Tibial nerve (tissue), 4 donors: ENCODE measurements at places on chromosomes 5 and 9. TPM values are rescaled to one million over a fixed set of nuclear protein-coding genes. Genes with fewer than 3 reads are reported as not detected.

The TAF11L5 gene
- not detected for total RNA-seq

The INSL4 gene
- not detected for total RNA-seq

The PRRX2 gene
- total RNA-seq, result 32.1 TPM

The C9orf72 gene
- total RNA-seq, result 20.1 TPM

The TCF7 gene
- 6.1 TPM for total RNA-seq

The WNT8A gene
- total RNA-seq, result not detected

The ADAMTS2 gene
- 23.2 TPM for total RNA-seq

The PCDHGA12 gene
- total RNA-seq, result 11.3 TPM

The PCDHB13 gene
- total RNA-seq, result 9.6 TPM

DNA sequence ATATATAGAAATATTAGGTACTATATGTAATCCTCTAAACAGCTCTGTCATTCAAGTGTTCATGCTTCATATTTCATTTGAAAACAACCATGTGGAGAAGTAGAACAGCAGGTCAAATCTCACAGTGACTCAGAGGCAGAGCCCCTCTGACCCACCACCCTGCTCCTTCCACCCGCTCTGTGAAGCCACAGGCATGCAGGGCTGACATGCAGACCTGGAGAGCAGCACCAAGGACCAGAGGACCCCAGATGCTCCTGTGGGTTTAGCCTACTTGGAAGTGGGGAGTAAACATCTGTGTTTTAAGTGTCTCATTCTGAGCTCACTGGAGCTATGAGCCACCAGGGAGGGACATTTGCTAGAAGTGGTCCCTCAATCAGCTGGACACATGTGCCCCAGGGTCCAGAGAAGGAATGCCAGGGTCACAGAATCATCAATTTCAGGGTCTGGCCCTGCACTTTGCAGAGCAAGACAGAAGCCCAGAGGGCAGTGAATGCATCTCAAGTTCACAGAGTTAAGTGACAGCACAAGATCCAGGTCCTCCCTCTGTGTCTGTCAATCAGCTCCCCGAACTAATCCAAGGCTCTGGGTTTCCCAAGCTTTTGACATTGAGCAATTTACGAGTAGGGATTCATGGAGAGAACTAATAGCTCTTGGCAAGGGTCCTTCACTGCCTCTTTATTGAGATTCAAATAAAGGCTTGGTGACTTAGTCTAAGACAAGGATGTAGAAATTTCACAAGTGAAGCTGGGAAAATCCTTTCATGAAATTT, 441.1 kb downstream of the SEMA5A start:
- DNase-seq, result no peak

DNA sequence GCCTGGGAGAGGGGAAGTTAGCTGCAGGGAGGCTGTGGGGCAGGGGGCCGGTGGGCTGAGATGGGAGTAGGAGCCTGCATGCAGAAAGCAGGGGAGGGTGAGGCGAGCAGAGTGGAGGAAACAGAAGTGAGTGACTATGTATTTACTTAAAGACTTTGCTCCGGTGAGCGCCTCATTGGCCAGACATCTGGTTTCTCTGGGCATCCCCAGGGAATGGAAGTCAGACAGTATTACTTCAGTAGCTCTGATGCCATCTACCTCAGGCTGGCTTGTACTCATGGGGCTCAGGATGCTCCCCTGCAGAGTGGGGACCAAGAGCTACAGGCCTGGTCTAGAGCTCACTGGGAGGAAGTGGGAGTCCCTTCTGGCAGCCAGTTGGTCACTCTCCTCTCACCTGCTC, 78.2 kb upstream of the ARAP3 start:
- DNase-seq, result no peak

- no peak for DNase-seq
Measured at GRCh38 chr5:74044936-74045335, 418.9 kb downstream of the ARHGEF28 start.

DNA sequence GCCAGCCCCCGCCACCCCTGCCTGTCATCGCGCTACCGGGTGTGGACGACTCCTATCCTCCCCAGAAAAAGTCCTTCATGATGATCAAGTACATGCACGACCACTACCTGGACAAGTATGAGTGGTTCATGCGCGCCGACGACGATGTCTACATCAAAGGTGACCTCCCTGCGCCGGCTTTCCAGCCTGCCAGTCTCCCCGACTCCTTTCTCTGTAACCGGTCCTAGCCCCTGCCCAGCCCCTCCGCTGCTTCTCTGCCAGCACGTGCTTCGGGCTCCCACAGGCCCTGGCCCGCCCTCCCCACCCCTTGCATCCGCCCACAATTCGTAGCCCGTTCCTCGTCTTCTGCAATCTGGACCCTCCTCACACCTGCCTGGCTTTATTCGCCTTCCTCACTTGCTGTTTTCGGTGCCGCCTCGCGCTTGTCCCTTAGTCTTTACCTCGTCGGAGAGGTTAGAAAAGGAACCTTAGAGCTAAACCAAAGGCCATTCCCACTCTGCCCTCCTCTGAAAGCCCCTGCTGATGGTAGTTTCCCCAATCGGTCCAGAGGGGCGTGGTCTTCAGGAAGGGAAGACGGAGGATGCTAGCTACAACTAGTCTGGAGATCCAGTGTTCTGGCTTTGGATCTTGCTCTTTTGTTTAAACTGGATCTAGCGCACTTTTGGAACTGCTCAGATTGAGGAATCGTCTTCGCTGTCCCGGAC, 1.4 kb downstream of the CHSY3 start:
- peak; percentile 16 for DNase-seq

DNA sequence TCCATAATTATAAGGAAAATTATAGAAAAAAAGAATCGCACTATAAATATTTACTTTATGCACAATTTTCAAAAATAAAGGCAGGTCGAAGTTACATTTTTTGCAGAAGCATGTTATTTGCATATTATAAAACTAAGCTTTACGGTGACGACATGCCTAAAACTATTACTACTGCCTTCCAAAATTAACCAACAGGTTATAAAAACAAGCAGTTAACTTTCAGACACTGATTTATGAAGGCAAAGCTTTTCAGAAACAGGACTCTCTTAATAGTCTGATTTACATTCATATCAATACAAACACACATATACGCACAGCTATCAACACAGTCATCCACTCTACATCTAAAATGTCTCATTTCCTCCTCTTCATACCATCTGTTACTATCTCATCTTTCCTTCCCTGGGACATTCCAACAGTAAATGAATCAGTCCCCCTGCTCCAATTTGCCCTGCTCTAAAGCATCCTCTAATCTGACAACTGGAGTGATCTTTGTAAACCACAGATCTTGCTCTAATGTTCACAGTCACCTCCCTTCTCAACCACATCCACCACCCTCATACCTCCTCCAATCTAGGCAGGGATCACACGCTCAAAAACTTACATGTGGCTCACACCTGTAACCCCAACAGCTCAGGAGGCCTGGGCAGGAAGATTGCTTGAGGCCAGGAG, 21.6 kb downstream of the FBXW11 start:
- no peak for DNase-seq

GRCh38 chr9:134188386-134189144, 24.2 kb upstream of the RNU6ATAC start:
- DNase-seq, result peak; percentile 14

DNA sequence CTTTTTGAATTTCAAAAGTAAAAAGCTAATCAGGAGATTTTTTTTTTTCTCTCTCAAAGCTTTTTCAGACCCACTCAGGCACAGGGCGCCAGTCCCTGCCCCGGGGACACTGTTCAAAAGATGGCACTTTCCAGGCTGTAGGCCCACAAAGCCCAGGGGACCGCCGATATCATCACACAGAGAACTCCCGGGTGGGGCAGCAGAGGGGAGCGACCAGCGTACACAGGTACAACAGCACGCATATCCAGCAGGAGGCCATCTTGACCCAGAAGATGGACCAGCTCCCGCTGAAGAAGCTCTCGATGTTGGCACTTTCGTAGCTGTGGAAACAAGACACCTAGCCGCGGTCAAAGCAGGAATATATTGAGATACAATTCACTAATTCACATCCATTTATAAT, 108.3 kb downstream of the THBS4 start:
- no peak for DNase-seq

GRCh38 chr5:22706901-22707300, 146.2 kb downstream of the CDH12 start:
- DNase-seq, result no peak

- DNase-seq, result no peak
Measured at GRCh38 chr5:19795218-19795617, 192.8 kb downstream of the CDH18 start.

DNA sequence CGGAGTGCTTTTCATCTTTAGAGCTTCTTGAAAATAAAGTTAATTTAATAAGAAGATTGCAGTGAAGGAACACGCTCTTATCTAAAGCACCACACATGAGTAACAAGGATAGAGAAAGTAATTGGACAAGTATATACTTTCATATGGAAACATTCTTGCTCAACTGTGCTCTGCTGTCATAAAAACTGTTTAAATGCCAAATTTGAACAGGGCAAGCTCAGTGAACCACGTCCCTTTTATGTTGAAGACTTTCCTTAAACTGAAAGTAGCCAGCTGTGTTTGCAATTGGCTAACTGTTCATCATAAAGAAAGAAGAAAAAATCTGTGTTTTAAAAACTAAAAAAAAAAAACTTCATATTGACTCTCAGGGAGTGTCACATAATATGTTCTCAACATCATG, 1610.7 kb upstream of the C9orf72 start:
- DNase-seq, result no peak

GRCh38 chr9:69153707-69154521, 20.2 kb upstream of the TJP2 start:
- DNase-seq, result no peak

DNA sequence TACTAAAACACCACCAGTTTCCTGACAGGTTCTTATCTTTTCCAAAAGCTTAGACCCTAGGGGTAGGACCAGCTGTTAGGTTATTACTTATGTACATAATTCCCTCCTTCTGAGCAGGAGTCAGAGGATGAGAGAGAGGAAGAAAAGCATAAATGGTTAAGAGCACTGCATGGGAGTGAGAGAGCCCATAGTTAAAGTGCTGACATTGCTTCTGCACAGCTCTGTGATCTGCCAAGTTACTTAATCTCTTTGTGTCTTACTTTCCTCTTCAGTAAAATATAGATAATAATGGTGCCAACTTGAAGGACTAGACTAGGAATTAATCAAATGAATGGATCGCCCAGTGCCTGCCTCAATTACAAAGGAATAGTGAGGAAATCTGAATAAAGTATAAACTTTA, 66.4 kb downstream of the NRG2 start:
- DNase-seq, result no peak

GRCh38 chr5:59588922-59589321, 304.6 kb downstream of the PDE4D start:
- DNase-seq, result no peak

- DNase-seq, result no peak
Measured at GRCh38 chr5:149464796-149465489, 85.9 kb upstream of the IL17B start.

DNA sequence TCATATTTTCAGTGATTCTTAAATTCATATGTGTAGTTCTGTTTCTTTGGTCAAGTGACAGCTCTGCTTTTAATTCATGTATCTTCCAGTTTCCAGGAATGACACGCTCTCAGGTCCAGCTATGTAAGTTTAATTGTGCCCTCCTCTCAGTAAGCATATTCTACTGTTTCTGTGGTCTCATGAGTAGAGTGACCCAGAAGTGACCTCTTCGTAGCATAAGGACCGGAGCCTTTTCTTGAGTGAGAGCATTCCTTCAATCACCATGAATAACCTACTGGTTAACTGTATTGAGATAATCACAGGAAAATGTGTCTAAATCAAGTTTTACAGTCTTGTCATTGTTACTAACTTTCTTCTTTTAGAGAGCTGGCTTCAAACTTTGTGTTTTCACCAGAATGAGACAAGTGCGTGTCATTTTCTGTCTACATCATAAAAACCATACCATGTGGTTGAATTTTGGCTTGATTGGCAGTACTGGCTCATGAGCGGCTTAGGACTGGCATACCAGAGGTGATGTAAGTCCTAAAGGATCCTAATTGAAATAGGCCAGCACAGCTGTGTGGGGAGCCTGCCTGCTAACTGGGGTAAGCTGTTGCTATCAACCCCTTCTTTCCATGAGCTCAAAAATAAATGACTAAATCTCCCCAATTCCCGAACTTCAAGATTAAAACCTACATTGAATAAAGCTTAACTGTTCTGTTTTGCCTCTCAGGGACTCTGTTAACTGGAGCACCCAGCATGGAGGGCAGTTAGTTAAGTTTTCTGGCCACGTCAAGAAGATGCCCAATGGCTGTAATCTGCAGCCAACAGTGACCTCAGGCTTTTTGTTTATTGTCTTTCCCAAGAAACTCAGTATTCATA, 4.8 kb downstream of the ADAMTSL1 start:
- DNase-seq, result no peak

GRCh38 chr9:134061019-134061687, 6.7 kb downstream of the BRD3 start:
- no peak for DNase-seq

- no peak for DNase-seq
Measured at GRCh38 chr5:148684528-148684927, 30.2 kb upstream of the HTR4 start.

- peak; percentile 19 for DNase-seq
Measured at GRCh38 chr5:135493406-135494180, 41.4 kb upstream of the TIFAB start.

DNA sequence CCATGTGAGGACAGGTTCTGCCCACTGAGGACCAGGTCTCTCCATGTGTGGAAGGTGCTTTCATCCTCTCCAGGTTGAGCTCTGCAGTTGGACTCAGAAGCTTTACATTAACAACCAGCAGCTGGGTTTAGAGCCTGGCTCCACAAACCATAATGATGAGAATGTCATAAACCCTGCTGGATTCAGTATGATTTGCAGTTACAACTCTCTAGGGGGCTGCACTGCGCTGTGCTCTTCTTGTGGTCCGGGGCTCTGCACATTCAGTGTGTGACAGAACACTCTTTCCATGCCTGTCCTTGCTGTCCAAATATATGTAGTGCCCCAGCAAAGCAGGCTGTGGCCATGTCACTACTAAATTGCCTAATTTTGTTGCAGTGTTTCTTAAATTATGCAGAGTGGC, 334.3 kb downstream of the ICE1 start:
- no peak for DNase-seq

GRCh38 chr5:95850391-95850894, 27.9 kb upstream of the GLRX start:
- DNase-seq, result no peak

DNA sequence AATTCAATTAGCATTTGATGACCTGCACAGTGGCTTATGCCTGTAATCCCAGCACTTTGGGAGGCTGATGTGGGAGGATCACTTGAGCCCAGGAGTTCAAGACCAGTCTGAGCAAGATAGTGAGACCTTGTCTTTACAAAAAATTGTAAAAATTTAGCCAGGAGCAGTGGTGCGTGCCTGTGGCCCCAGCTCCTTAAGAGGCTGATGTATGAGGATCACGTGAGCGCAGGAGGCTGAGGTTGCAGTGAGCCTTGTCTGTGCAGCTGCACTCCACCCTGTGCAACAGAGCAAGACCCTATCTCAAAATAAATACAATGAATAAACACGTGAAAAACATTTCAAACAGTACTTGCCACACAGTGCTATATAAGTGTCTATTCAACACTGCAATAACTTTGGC, 4.2 kb downstream of the ABCA1 start:
- DNase-seq, result no peak

- no peak for DNase-seq
Measured at GRCh38 chr9:116395699-116396037, 242.1 kb downstream of the PAPPA start.
